ENCODE measurements at places on chromosomes 13 and 19.

DNA sequence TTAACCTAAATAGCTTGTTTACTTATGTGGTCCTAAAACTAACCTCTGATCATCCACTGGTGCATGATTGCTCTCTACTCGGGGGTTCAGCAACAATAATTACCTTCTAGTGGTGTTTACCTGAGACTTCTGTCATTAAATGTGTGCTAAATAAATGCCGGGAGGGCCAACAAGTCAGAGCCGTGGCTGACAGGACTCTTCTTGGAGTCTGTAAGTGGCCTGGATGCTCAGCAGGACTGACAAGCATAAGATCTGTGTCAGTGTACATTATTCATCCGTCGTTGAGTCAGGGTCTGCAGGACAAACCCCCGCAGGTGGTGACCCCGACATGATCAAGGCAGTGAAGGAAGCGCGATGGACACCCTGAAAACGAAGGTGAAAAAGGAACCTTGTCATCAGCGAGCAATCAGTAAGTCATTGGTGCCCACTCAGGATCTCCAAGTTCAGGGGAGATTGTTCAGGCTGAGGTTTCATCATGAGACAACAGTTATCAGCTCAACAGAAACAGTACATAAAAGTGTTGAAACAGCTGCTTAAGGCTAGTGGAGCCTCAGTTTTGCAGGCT is 1466.9 kb downstream of the UQCRFS1 start:
- peak; percentile 5 for DNase-seq

GRCh38 chr13:53336441-53337160 is 308.0 kb downstream of the OLFM4 start:
- no peak for DNase-seq

DNA sequence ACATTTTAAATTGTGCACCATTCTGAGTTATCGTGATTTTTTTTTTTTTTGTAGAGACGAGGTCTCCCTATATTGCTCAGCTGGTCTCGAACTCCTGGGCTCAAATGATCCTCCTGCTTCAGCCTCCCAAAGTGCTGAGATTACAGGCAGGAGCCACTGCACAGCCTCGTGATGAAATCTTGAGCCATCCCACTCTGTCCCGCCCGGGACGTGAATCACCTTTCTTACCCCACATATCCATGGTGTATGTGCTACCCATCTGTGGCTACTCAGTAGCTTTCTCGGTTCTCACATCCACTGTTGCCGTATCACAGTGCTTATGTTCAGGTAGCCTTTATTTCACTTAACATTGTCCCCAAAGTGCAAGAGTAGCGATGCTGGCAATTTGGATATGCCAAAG is 26.5 kb downstream of the PAK4 start:
- no peak for DNase-seq

GRCh38 chr13:54965881-54966280 is 1937.3 kb downstream of the OLFM4 start:
- no peak for DNase-seq

GRCh38 chr13:33058776-33059327 is 42.6 kb downstream of the KL start:
- DNase-seq: no peak

GRCh38 chr13:50629497-50629896 is 214.0 kb downstream of the DLEU7 start:
- no peak for DNase-seq

GRCh38 chr19:49973987-49974386 is 13.0 kb upstream of the SIGLEC11 start:
- DNase-seq: no peak

- DNase-seq: no peak
Measured at GRCh38 chr13:63297163-63297562, 1881.5 kb upstream of the PCDH20 start.

- DNase-seq: no peak
Measured at GRCh38 chr13:26460648-26461047, 96.8 kb upstream of the WASF3 start.

GRCh38 chr13:38705365-38705764 is 18.5 kb downstream of the FREM2 start:
- no peak for DNase-seq

GRCh38 chr13:46359714-46360113 is 27.3 kb downstream of the RUBCNL start:
- DNase-seq: no peak

DNA sequence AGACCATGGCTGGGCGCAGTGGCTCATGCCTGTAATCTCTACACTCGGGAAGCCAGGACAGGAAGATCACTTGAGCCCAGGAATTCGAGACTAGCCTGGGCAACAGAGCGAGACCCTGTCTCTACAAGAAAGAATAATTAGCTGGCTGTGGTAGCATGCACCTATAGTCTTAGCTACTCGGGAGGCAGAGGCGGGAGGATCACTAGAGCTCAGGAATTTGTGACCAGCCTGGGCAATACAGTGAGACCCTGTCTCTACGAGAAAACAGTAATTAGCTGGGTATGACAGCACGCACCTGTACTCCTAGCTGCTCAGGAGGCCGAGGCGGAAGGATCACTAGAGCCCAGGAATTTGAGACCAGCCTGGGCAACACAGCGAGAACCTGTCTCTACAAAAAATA is 7.4 kb downstream of the DNMT1 start:
- DNase-seq: no peak

GRCh38 chr19:29806098-29806866 is 5.5 kb upstream of the CCNE1 start:
- DNase-seq: no peak

- no peak for DNase-seq
Measured at GRCh38 chr19:29263305-29264135, 50.6 kb upstream of the UQCRFS1 start.

GRCh38 chr13:85312071-85312470 is 487.1 kb downstream of the SLITRK6 start:
- no peak for DNase-seq

DNA sequence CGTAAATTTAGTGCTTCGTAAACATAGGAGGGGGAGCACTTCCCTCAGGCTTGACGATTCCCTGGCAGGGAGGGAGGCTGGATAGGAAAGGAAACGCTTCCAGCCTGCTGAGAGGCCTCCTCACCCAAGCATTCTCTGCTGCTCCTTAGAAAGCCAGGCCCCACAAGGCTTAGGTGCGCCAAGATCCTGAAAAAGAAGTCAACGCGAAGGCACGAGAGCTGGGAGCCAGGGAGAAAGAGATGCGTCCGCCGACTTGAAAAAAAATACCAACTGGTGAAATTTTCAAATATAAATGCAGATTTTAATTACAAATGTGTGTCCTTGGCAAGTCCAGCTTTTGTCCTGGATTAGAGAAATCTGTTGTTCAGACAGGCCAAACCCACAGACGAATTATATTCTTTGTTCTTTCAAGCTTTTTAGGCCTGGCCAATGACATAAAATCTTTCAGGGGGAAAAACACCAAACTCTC is 64.0 kb downstream of the ALOX5AP start:
- DNase-seq: no peak

DNA sequence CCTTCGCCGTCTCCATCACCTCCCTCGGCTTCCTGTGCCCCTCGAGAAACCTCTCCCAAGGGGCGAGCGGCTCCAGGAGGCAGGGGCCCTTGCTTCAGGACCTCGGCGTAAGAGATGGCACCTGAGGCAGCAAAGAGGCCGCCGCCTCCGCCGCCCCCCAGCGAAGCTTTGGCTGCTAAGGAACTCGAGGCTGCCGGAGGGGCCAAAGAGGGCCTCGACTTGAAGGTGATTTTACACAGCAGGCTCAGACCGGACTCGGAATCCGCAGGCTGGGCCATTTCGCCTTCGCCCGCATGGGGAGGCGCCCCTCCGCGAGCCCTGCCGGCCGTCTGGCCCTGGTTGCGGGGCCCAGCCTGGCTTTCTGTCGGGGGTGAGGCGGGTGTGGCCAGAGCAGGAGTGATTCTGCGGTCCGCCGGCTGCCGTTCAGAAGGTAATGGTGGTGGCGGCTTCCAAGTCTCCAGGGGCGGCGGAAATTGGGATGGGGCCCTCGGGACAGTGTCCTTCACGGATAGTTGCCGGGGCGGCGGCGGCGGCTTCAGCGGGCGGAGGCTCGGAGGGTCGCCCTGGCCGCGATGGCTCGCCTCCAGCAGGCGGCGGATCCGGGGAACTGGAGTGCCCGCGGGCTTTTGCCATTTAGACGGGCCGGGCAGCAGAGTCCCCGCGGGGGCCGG is 1.4 kb downstream of the GGN start:
- DNase-seq: no peak

DNA sequence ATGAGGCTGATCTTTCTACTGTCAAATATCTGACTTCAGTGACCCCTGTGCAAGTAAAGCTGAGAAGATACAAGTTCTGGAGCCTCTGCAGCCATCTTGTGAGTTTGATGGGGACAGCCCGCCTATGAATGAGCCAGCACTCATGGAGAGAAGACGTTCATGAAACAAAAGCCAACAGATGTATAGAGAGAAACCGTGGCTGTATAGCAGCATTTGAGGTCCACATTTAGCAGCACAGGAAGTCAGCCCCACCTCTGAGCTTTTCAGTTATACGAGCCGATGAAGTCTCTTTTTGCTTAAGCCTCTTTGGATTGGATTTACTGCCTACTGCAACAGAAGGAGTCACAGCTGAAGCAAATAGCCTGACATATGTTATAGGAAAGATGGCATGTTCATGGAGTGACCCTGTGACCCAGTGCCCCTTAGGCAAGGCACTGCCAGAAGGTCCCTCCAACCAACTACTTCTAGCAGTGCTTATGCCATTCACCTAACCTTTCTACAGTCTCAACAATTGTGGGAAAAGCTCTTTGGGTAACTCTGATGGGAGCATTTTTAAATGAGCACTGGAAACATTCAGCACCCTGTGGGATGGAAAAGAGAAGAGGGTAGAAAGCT is 3.5 kb upstream of the DLEU7 start:
- no peak for DNase-seq

- DNase-seq: no peak
Measured at GRCh38 chr19:38375748-38376147, 1.4 kb downstream of the PSMD8 start.

DNA sequence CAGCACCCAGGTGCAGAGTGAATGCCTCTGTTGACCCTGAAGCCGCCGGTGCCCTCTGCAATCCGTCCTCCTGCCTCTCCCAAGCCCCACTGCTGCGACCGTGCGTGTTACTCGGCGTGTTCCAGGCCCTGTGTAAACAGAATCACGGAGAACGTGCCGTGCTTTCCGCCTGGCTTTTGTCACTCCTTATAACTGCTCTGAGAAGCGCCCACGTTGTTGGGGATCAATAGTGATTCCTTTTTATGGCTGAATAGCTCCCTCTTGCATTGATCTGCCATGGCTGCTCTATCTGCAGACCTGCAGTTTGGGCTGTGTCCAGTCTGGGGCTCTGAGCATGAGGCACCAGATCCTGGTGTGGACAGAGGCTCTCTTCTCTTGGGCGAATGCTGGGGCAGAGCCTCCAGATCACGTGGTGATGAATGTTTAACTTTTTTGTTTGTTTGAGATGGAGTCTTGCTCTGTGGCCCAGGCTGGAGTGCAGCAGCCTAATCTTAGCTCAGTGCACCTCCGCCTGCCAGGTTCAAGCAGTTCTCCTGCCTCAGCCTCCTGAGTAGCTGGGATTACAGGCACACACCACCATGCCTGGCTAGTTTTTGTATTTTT is 15.8 kb downstream of the ADPRHL1 start:
- DNase-seq: peak; percentile 41

DNA sequence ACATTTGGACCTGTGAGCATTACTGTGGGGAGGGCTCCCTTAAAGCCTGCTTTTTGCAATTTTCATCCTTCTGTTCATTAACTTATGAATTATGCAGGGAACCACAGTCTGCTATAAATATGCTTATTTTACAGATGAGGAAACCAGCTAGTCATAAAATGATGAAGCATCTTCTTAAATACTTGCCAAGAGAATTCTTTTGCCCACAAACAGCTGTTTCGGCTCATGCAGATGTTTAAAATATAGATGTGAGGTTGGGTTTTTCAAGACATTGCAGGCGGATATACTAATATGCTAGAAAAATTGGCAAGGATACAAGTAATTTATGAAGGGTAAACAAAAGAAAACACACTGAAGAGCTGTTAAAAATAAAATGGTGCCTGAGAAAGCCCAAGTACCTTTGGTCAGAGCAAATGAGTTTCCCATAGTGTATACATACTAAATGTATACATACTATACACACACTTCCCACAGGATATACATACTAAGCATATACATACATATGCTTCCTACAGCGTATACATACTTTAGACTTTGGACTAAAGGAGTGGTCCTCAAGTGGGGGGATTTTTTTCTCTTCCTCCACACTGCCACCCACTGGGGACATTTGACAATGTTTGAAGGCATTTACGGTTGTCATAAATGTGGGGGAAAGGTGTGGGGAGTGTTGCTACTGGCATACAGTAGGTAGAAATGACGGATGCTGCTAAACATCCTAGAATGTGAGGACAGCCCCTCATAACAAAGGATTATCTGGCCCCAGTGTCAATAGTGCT is 164.9 kb upstream of the CSNK1A1L start:
- no peak for DNase-seq

DNA sequence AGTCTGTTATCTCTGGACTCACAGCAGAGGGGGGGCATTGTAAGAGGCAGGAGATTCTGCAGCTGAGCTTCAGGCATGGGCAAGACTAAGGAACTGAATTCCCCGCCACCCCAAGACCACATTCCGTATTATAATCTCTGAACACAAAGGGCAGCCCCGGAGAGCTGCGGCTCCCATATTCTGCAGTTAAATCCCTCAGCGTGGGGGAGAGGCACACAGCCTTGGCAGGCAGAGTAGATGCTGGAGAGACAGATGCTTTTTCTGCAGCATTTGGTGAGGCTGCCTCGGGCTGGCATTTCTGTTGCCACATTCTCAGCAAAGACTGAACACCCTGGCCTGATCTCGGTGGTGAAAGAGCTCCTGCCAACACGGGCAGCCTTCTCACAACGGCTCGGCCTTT is 12.9 kb downstream of the CHAF1A start:
- DNase-seq: no peak

DNA sequence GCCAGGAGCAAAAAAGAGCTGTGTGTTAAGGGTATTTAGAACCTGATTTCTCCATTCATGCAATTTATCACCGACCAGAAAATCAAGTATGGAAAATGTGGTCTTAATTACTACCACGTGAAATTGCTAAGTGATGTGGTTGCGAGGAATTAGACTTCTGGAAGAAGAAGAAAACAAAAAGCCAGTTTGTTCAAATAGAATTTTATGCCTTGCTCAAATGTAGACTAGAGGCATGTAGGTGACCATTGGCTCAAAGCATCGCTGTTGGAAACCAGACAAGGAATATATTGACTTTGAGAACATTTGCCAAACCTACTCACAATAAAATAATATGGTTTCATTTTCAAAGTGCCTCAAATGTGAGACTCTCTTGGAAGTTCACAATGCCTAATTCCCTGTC is 57.3 kb upstream of the LRCH1 start:
- no peak for DNase-seq

- no peak for DNase-seq
Measured at GRCh38 chr19:56837492-56838023, 3.0 kb downstream of the PEG3 start.
